Activated T-cell treated with anti-CD3 and anti-CD28 coated beads, Interleukin-2, amount 50 U/mL, for 72 hours (primary cell): ENCODE measurements at places on chromosomes 7 and 10. TPM values are rescaled to one million over a fixed set of nuclear protein-coding genes. Genes with fewer than 3 reads are reported as not detected.

- no peak for DNase-seq
Observed at GRCh38 chr7:128914566-128915151, 4.2 kb upstream of the KCP start.

GHRHR gene
- not detected for total RNA-seq

JCAD gene
- 0.05 TPM for total RNA-seq

DNA sequence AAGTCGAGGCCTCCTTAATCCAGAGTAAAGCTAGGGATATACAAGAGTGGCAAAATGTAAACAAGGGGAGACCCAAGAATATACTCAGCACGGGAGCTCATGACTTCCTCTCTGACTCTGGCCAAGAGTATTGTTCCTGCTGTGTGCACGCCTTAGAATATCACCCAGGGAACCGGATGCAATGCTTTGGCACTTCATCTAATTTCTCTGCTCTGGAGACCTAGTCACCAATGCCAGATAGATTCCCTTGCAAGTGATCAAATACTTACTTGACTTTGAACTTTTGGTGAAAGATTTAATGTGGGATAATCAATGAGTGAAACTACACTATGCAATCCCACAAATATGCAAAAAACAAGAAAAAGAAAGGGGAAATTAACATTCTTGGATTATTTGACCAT lies 695.5 kb downstream of the INHBA start:
- DNase-seq: no peak

DNA sequence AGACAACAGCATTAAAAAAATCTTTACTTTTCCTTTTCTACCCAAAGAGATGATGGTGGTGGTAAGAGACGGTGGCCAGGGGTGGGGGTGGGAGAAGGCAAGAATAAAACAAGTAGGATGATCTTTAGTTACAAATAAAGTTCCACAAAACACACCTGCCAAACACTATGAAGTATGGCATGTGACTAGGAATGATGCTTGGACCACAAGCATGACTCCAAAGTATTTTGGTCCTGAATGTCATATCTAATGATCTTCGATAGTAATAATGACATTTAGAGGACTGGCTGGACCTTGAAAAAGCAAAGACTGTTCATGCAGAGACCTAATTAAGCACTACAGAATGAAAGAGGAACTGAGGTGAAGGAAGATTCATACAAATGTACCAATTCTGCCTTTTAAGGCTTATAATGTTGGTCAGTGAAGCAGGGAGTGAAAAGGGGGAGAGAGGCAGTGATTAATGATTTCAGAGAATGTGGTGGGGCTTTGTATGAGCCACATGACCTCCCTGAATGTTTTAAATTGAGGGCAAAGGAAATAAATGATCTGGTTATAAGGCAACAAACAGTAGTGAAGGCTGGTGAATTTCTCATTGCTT lies 29.6 kb upstream of the DKK1 start:
- DNase-seq: no peak

NUTM2E gene
- total RNA-seq: not detected

PMPCB gene
- 96.1 TPM for total RNA-seq

DNA sequence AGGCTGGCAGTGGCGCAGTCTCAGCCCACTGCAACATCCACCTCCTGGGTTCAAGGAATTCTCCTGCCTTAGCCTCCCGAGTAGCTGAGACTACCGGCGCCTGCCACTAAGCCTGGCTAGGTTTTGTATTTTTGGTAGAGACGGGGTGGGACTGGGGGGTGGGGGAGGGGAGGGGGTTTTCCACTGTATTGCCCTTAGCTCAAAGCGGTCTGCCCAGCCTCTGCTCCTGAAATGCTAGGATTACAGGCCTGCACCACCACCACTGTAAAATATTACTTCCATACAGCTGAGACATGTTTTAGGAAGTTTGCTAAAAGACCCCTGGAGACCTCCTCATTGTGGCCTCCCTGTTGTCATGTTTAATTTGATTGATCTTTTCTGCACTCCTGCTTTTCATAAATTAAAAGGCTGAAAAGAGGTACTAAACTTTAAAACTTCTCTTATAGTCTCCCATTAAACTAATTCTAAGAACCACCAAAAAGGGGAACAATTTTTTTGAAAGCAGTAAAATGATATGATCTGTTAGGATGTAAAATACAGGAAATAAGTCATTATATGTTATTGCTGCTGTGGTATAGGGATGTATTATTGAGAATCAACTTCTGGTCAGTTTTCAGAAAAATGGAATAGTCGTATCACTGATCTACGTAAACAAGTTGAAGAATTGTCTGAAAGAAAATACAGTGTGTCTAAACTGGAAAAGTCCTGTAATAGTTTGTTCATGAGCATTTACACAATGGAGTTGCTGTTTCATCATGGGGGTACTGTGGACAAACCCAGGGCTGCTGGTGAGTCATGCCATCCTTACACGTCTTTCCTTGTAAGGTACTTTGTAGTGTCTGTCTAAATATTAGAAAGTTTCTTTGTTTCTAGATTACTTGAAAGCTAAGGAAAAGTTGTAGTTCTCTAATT lies 72.9 kb upstream of the TMEM248 start:
- DNase-seq: peak; percentile 21

GRCh38 chr10:117488004-117488403 lies 54.5 kb upstream of the EMX2 start:
- DNase-seq: no peak

DNA sequence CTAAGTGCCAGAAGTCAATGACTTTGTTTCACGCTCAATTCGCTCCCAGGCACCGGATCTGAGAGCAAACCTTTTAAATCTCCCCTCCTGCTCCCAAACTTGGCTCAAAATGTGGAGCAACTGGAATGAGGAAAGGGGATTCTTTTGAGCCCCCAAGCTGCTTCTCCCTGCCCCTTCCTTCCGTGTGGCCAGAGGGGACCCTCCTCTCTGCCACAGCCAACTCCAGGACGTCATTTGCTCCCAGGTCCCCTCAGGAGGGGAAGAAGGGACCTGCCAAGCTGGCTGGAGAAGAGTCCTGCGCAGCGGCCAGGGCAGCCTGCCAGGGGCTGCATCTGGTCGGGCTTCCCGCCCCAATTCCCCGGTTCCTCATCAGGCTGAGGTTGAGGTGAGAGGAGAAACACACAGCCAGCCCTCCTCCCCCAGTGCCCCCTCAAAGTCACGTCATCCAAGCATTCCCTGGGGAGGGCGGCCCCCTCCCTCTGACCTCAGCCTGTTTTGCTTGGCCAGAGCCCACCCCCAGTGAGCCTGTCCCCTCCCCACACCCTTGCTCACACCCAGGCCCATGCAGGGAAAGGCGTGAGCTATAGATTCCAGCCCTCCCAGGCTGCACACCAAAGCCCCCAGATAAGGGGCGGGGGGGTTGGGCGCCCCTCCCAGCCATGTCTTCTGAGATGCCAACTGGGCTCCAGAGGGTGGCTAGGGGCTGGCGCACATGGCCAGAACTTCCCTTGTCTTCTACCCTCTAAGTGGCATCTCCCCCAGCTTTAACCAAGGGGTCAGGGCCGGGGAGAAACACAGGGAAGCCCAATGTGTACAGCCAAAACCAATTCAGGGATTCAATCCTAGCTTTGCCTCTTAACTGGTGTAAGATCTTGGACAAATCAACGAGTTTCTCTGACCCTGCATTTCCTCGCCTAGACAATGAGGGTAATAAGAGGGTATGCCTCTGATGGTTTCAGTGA lies 35.0 kb downstream of the SH3PXD2A start:
- no peak for DNase-seq

TMEM270 gene
- not detected for total RNA-seq
